ENCODE measurements at places on chromosomes 12 and 14.

- DNase-seq = no peak
Observed at GRCh38 chr14:65804439-65805112, 392.0 kb downstream of the FUT8 start.

GRCh38 chr12:109589240-109589590 is 15.6 kb downstream of the MVK start:
- no peak for DNase-seq

DNA sequence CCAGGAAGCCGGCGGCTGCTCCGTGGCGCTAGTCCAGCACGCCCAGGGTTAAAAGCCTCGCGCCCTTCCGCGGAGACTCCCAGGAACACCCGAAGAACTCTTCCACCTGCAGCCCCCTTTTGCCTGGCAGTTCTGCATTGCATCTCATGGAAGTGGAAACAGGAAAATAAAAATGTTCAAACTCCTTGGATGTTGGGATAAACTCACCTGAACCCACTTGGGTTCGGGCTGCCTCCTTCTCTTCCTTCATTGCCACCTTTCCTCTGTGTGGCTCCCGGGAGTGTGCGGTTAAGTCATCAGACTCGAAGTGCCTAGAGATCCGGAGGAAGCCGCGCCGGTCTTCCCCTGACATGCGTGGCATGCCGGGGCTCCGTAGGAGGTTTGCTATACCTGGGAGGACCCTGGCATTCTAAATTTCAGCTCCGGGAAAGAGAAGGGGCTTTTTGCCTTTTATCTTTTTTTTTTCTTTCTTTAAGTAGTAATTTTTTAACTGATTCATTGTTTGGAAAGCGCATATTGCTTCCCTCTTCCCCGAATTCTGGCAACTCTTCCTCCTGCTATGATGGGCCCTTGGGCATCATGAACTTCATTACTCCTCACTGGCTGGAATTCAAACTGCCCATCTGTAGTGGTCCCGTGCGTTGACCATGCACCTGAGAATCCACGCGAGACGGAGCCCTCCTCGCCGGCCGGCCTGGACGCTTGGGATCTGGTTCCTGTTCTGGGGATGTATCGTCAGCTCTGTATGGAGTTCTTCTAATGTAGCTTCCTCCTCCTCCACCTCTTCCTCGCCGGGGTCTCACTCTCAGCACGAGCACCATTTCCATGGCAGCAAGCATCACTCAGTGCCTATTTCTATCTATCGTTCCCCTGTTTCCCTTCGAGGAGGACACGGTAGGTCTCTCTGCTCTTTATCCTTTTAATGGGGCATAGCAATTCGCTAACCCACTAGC is 931.4 kb downstream of the DIO2 start:
- no peak for DNase-seq

GRCh38 chr14:89165189-89166181 is 251.5 kb downstream of the FOXN3 start:
- no peak for DNase-seq

DNA sequence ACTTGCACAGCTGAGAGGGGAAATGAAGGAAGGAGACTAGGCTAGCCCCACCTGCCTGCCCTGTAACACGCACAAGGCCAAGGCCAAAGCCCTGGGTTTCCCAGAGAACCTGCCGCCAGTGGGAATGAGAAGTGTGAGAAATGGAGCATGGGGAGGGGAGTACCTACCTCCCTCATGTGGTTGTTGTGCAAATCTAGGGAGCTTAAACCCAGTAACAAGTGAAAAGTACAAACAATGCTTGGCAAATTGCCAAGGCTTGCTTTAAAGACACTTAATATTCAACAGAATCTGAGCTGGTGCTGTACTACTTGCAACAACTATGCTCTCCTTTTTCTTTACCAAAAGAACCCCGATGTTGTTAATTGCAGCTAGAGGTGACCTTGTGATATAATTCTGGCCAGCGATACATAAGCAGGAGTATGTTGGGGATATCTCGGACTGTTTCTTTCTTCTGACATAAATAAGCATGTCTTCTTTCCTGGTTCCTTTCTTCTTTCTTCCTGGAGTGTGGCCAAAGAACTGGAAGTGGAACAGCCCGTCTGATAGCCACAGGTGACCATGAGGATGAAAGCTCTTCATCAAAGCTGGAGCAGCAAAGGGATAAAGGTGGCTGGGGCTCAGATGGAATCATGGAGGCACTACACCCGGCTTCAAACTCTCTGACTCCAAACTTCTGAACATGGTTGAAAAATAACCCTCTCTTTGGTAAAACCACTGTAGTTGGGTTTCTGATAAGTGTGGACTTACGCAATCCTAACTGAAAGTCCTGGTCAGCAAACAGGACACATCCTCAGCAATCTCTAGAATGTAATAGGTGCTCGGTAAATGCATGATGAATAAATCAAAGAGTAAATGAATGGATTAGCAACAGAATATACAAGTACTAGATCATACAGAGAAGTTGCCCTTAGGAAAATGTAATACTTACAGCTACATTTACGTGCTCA is 207.9 kb downstream of the NUAK1 start:
- DNase-seq = no peak

DNA sequence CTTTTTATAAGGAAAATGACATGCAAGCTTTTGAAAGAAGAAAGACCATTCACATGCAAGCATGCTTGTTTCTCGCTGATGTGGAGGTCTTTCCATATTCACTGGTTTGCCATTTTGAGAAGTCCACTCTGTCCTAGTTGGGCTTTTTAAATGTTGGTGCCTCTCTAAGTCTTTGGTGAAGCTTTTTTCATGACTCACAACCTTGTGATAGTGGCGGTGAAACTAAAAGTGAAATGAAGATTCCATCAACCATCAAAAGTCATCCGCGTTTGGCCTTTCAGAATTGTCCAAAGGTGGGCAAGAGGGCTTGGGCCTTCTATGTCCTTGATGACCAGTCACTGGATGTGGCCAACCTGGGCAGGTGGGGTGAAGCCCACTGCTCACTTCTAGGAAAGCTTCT is 4.3 kb downstream of the LRRC74A start:
- no peak for DNase-seq

- DNase-seq = no peak
Observed at GRCh38 chr12:98188650-98189077, 326.7 kb upstream of the TMPO start.

DNA sequence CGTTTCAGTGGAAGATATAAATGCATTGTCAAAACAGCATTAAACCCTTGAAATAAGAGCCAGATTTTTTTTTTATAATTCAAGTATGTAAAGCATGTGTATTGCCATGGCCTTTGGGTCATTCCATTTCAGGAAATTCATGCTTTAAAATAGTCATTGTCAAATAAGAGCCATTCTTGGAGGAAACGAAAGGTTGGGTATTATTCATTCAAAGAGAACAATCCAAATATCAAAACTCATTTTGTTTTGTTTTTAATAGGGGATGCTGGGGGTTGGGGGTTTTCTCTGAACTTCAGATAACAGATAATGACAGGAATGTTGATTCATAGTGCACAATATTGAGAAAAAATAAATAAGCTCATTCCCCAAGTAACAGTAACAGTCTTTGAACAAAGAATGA is 174.4 kb upstream of the NUDT4 start:
- no peak for DNase-seq

DNA sequence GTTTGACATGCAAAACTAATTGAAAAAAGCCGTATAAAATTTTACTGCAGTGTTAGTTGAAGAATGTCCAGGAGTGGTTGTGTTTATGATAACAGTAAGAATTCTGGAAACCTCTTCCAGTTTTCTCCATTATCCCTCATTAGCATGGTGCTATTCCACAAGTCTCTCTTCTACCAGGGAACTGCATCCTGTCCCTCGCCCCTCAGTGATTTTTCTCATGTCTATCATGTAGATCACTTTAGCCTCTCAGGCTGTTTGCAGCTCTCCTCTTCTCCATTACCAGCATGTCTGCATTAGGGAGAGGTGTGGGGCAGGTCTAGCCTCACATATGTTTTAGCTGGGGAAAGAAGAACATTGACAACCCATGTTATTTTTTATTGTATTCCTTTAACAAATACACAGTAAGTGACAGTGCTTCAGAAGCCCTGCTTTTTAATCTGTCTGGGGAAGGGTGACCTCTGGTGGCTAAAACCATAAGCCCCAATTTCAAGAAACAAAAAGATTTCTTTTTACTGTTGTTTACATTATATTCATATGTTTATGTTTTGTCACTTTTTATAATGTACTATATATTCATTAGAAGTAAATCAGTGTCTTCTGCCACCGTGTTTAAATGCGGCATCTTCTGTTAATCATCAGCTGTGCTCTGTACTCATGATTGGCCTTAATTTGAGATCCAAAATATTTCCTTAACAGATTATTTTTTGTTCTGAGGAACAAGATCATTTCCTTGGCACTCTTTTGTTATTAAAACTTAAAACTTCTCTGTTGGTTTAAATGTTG is 70.7 kb downstream of the RASSF8 start:
- DNase-seq = peak; percentile 52

DNA sequence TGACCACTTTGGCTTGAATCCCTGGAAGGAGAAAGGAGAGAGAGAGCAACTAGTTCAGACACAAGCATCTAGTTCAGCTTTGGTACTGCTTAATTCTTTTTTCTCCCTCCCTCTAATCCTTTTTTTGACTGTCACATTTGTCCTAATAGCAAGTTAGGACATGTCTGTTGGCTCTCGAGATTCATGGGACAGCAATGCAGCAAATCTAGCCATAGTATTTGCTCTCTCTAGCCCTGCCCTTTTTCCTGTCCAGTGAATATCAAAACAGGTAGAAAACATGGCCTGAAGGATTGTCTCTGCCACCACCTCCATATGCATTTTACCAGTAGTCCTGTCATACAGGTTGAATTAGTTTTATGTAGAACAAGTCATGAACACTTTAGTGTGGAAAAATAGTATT is 116.4 kb downstream of the PTPRB start:
- DNase-seq = no peak

- no peak for DNase-seq
Observed at GRCh38 chr12:12439636-12440035, 82.8 kb downstream of the BORCS5 start.

- DNase-seq = no peak
Observed at GRCh38 chr14:95102680-95103044, 54.7 kb downstream of the DICER1 start.

GRCh38 chr14:52402812-52403526 is 88.9 kb downstream of the PTGER2 start:
- no peak for DNase-seq

DNA sequence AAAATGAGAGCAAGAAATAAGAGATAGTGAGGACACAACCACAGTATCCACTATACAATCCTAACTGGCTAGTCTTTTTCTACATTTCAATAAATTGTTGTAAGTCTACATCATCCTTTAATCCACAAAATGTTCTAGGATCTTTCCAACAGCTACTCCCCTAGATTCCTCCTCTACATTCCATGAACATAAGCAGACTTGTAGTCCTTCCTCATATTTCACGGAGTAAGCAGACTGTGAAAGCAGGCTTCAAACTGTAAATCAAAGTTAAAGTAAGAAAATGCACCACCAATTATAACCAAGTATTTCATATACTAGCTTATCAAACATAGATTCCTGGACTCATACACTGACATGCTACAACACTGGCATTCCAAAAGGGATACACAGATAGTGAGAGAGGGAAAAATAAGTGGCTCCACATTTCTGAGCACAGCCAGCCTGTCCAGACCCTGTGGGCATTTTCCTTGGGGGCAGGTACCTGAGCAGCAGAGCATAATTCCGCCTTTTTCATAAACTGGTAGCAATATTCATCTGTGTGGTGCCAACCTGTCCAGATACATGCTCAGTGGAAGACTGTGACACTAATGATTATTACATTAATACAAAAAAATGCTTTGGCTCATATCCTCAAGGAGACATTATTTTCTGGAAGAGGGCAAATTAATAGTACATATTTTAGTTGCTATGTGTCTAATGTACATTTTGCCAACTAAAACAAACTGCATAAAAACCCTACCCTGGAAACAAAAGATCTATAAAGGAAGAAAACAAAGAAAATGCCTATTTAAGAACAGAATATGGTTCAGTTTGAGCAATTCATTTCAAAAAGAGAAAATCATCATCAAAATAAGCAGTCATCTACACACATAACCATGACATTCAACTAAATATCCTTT is 113.3 kb upstream of the FSCB start:
- no peak for DNase-seq

- no peak for DNase-seq
Observed at GRCh38 chr12:100716945-100717732, 77.4 kb upstream of the ANO4 start.

DNA sequence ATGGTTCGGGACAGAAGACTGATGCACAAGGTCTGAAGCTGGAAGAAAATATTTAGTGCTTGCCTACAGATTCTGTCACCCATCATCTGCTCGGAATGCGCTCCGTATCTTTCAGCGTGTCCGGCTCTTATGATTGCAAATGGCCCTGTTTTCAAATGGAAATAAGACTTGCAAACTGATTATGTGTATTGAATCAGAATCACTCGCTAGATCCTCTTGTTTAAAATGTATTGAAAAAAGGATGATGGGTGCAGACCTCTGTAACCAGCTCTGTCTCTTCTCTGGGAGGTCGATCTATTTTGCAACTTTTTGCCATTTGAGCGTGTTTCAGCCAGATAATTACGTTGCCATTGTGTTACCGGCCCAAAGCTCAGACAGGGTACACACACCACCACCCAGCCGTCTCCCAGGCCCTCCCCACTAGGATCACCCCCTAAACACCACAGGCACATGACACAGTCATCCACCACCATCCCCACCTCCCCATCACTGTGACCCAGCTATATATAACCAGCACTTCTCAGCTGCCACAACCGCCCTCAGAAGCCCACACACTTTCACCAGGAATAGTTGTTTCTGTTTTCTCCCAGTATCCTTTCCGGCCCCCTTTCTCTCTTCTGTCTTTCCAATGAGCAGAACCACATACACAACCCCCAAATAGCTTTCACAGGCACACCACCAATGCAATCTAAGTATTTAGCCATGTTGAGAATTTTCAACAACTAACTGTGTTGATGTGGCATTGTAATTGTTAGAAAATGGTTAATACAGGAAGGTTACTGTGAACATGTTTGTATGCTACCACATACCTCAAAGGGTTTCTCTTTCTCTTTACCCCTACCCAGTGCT is 10.7 kb downstream of the NKX2-1 start:
- no peak for DNase-seq

DNA sequence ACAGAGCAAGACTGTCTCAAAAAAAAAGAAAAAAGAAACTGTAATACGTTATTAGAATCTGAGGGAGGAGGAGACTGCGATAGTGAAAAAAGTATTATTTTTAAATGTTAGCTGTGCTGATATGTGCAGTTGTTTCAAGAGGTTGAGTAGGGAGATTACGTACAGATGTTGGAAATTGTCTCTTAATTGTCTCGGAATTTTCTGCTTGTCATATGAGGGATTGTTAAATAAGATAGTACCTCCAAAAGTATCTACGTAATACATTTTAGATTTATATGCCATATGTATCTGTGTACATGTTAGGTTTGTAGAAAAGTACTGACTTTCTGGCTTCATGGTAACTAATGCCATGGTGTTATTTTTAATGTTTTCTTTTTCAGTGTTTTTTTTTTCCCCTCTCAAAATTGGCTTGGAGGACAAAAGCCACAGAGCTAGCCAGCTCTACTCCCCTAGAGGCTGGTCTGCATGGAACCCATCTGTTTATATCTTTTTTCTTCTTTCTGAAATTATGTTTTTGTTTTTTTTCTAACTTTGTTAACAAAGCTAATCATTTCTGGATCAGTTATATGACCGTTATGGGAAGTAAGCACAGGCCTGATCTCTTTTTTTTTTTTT is 3.4 kb downstream of the RIMKLB start:
- DNase-seq = no peak

Data from SK-N-DZ (cell line).